Heart left ventricle (tissue), 16 donors: ENCODE measurements at places on chromosomes 3 and 15.

- DNase-seq = no peak
Measured at GRCh38 chr15:42072141-42072685, 22.1 kb downstream of the PLA2G4D start.

GRCh38 chr3:163019260-163019659 lies 1522.7 kb downstream of the OTOL1 start:
- DNase-seq = no peak

GRCh38 chr3:99721633-99722007 lies 83.2 kb downstream of the COL8A1 start:
- no peak for DNase-seq

DNA sequence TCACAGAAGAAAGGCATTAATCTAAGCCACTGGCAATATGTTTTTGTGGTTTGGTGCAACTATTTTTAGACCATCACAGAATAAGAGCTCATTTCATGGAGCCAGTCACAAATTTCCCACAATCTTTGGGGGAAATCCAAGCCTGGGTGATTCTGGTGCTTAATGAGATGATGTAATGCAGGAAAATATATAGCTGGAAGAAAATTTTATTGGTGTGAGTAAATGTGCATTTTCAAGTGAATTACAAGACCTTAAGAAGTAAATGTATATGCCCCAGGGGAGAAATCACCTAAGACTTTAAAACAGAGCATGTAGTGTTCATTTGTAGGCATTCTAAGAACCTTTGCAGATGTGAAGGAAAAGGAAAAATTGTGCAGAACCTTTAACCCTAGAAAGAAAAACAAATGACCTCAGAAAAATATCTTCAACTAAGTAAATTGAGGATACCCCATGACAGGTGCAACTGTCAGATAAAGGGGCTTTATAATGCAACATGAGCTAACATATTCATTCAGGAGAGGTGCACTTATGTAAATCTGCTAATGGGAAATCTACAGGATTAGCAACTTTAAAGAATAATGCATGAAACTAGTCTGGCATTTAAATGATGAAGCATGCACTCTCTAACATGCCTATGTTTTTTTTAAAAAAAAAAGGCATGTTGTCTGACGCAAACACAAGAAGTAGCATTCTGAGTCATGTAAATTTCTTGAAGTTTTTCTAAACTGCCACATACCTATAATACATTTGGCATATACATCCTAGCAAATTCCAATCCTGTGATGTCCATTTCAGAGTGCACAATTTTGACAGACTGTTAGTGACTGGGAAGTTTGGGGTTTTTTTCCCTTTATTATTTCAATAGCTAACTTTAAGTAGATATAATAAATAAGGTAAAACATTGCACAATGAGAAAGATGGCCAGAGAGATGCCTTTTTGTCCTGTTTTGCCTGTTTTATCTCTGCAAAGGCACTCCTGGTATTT lies 105.1 kb downstream of the MEX3B start:
- no peak for DNase-seq

- DNase-seq = no peak
Measured at GRCh38 chr3:4914464-4914863, 64.8 kb upstream of the BHLHE40 start.

- DNase-seq = no peak
Measured at GRCh38 chr15:39083213-39083612, 497.7 kb upstream of the THBS1 start.

DNA sequence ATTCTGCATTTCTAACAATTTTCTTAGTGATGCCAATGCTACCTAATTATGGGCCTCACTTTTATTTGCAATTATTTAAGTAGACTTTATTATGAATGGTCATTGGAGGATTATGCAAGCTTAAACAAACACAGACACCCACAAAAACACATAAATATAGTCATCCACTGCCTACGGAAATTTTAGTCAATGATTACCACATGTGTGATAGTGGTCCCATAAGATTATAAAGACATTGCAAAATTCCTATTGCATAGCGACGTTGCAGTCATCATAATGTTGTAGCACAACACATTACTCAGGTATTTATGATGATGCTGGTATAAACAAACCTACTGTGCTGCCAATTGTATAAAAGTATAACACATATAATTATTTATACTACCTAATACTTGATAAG lies 247.8 kb upstream of the ALCAM start:
- no peak for DNase-seq

DNA sequence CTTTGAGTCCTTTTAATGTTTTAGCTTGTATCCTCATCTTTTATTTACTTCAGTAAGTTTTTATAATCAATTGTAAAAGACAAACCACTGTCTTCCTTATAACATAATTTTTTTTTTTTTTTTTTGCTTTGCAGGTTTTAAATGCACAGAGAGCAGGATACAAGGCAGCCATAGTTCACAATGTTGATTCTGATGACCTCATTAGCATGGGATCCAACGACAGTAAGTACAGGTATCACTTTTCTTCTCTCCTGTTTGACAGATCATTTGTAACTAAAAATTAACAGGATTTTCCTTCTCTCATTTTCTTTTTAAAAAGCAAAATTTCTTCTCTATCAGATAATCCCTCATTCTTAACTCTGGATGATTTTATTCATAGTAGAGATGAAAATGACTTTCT lies 75.4 kb downstream of the PFN2 start:
- no peak for DNase-seq

GRCh38 chr3:2826453-2826852 lies 283.7 kb downstream of the IL5RA start:
- DNase-seq = no peak

DNA sequence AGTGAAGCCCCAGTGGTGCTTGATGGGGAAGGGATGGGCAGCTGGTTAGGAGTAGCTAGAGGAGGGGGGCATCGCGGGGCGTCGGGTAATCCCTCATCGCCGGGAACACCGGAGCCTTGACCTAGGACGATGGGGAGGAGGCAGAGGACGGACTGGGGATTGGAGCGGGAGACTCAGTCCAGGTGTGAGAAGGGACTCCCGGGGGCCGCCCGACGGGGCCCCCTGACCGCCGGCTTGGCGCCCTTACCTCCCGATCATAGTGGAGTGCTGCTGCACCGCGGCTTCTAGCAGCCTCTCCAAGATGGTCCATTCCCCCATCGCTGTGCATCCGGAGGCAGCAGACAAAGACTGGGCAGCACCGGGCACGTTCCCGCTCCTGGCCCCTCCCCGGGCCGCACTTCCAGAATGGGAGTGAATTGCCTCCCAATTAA lies 612 bp downstream of the GJD2 start:
- no peak for DNase-seq

GRCh38 chr3:171850960-171851659 lies 8.0 kb downstream of the TMEM212 start:
- DNase-seq = no peak

DNA sequence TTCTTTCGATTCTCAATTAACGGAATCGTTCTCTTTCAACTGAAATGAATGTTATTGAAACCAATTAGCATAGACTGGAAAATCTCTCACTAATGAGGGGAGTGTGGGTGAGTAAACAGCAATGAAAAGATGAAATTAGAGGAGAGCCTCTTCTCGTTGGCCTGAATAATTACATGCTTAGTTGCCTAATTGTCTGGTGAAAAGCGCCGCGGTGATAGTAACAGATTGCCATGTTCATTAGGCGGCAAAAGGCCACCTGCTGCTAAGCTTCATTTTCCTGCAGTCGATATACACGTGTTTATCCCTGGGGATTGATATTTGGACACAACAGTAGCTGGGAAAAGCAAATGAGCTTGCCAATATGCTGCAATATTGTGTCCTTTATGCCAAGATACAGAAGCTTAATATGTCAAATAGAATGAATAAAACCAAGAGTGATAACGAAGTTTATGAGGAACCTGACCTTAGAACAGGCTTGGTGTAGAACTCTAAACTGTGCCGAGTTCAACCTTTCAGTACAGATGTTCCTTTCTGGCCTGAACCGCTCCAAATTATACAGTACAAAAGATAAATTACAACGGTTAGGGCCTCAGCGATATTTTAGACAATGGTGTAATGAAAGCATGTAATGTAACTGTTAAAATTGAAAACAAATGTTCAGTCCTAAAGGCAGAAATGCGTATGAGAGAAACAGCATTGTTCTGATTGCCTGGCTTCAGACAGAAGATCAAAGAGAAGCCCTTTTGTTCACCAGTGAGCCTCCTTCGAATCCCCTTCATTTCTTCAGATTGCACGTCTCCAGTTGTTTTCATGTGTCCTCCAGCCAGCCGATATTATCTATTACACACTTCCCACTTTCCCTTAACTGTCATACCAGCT lies 185.2 kb downstream of the SHOX2 start:
- DNase-seq = no peak

GRCh38 chr3:2300938-2301337 lies 202.3 kb downstream of the CNTN4 start:
- DNase-seq = no peak

- no peak for DNase-seq
Measured at GRCh38 chr15:95127356-95127755, 896.0 kb downstream of the MCTP2 start.

DNA sequence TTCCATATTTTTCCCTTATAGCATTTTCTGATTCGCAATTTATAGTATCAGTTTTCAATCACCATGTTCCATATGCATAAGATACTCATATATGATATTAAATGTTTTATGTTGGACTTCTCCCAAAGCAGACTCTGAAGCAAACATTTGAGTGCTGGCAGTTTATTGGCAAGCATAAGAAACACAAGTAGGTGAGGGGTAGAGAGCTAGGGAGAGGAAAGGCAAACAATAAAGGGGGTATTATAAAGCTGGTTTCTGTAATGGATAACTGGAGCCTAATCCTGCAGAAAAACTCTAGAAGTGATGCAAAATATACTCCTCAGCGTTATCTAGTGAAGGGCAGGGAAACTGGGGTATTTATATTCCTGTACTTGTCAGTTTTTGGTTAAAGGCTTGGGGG lies 491.5 kb upstream of the TGFBR2 start:
- DNase-seq = no peak

- no peak for DNase-seq
Measured at GRCh38 chr15:92749216-92749615, 93.6 kb upstream of the FAM174B start.

DNA sequence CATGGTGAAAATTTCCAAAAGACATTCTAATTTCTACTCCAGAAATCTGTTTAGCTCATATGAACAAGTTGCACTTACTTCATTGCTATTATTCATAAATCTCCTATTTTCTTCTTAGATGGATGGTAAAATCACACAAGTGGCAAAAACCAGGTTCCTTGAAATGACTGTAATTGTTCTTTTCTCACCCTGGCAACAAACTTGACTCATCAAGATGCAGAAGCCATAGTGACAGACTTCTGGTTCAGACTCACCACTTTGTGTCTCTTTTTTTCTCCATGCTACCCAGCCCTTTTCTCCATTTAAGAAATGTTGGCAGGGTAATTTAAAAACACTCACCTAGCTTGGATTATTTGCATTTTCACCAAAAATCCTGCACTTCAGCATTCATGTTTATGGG lies 82.1 kb downstream of the LRRC28 start:
- no peak for DNase-seq

- no peak for DNase-seq
Measured at GRCh38 chr3:161695811-161696210, 199.2 kb downstream of the OTOL1 start.

DNA sequence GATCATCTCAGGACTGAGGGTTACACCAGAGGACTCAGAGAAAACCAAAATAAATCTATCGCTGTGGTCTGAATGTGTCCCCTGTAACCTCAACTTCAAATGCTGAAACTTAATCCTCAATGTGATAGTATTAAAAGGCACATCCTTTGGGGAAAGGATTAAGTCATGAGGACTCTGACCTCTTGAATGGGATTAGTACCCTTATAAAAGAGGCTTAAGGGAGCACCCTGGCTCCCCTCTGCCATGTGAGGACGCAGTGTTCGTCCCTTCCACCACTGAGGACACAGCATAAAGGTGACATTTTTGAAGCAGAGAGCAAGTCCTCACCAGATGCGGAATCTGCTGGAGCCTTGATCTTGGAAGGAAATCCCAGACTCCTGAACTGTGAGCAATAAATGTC lies 39.5 kb downstream of the SRPRB start:
- DNase-seq = no peak

DNA sequence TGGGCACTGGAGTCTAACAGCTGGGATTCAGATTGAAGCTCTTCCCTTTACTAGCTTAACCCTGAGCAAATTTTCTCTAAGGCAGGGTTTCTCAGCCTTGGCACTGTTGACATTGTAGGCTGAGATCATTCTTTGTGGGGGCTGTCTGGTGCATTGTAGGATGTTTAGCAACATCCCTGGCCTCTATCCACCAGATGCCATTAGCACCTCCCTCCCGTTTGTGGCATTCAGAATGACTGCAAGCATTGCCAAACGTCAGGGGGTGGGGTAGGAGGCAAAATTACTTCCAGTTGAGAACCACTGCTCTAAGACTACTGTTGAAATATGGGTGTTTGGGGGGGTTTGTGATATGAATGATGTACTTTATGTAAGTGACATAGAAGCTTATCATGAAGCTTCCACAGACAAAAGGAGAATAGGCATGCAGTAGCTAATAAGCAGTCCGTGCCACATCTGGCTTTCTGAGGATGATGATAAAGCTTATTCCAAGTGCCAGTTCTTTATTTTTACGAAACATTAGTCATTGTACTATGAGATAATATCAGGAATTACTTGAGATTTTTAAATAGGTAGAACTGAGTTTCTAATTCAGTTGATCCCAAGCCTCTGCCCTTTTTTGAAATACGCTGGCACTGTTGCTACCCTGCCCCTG lies 39.3 kb downstream of the NKIRAS1 start:
- DNase-seq = no peak

DNA sequence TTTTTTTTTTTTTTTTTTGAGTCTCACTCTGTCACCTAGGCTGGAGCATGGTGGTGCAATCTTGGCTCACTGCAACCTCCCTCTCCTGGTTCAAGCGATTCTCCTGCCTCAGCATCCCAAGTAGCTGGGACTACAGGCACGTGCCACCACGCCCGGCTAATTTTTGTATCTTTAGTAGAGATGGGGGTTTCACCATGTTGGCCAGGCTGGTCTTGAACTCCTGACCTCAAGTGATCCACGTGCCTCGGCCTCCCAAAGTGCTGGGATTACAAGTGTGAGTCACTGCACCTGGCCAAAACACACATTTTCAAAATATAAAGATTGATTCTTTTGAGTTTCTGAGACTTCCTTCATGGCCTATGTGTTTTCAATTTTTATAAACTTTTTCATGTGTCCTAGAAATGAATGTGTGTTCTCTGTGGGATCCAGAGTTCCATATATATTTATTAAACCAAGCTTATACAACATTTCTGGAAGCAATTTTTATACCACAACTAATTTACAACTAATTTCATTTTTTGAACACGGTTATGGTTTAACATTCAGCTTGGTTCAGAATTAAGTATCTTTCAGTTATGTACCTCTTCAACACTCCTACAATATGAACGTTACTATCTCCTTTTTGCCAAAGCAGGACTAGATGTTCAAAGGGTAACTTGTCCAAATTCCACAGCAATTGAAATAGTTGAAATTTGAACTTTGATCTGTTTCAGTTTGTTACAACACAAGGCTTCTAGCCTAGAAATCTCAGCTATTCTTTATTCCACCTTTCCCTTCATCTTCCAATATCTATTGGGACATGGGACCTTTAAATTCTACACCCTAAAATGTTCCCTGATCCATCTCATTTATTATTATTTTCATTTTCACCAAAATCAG lies 1.5 kb downstream of the ACAD11 start:
- no peak for DNase-seq

GRCh38 chr3:15932348-15933300 lies 134.8 kb upstream of the ANKRD28 start:
- DNase-seq = no peak
